ENCODE measurements at places on chromosomes 16 and 17.
A peak's percentile ranks its signal among the peaks of the same experiment; 100 is the strongest.

DNA sequence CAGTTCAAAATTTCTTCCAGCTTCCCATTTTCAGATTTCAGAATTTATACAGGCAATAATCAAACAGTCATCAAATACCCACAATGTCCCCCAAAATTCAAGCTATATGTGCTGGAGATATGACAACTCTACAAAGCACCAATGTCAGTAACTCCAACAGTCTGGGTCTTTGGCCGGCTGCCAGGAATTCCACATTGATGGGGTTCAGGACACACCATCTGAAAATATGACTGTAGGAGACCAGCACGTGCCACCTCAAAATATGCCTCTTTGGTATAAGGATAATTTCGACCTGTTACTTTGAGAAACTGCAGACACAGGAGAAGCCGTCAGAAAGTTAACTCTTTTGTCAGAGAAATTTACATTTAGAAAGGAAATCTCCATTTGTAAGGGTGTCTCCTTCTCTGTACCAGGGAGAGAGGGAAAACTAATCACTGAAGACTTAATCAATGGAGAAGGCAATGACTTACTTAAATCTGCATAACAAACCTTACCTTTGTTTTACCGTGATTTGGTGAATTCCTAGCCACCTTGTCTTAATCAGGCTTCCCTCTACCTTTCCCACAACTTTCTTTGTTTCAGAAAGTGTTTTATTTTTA, 594.3 kb upstream of the CDH5 start:
- DNase-seq: no peak

DNA sequence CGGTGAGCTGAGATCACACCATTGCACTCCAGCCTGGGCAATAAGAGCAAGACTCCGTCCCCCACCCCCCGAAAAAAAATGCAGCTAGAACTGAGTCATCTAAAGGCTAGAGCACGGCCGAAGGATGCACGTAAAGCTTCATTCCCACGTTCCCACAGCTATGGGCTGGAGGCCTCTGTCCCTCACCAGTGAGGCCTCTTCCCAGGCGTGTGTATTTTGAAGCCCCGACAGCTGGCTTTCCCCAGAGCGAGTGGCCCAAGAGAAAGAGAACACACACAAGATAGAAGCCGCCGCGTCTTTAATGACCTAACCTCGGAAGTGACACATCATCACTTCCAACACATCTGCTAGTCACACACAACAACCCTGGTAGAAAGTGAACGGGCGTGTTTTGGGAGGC, 6.6 kb upstream of the KCTD5 start:
- DNase-seq: no peak

DNA sequence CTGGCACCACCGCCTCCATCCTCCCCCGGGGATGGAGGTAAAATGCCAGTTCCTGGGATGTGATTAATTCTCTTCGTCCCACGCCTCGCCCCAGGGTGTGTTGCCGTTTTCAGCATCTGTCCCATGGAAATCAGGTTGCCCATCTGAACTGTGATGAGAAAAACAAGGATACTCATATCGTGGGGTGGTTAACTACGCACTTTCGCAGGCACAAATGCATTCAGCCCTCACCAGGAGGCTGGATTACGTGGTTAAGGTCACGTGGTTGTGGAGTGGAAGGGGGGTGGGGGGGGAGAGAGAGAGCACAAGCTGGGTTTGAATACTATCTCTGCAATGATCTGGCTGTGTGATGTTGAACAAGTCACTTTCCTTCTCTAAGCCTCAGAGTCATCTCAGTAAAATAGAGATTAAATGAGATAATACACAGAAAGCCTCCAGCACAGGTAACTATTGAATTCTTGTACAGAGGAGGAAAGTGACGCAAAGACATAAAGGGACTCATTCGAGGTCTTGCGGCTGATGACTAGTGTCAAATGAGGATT, 74.7 kb downstream of the BMERB1 start:
- no peak for DNase-seq

DNA sequence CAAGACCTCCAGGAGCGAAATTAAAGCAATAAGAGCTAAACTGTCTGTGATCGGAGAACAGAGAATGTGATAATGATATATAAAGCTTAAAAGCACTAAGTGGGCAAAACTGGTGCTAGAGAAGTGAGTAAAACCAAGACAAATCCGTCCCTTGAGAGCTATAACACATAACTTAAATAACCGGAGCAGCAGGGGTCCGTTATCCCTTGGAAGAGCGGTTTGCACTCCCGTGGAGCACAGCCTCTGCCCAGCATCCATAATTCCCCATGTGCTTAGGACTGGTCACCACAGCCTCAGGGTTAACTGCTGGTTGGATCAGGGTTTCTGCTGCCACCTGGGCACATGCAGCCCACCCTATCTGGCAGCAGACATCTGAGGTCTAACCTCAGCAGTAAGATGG, 489.0 kb downstream of the NPIPA7 start:
- no peak for DNase-seq

GRCh38 chr17:3986270-3986938, 22.2 kb upstream of the ATP2A3 start:
- DNase-seq: no peak

- no peak for DNase-seq
These were observed 7.5 kb downstream of the IFI35 start for GRCh38 chr17:43014020-43014648.

DNA sequence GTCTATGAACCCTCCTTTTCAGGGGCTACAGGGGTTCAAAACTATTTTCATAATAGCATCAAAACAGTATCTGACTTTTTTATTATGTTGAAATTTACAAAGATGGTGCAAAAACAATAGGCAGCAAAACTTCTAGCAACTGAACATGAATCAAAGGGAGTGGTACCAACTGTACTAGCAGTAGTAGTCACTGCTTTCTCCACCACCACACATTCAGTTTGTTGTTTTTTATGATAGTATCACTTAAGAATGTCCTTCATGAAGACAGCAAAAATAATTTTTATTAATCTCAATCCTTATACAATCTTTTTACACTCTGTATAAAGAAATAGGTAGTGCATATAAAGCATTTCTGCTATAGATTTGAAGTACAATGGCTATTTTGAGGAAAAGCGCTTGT, 47.6 kb downstream of the MED13 start:
- DNase-seq: no peak

- DNase-seq: no peak
These were observed 11.5 kb downstream of the PRPF8 start for GRCh38 chr17:1673041-1673785.

DNA sequence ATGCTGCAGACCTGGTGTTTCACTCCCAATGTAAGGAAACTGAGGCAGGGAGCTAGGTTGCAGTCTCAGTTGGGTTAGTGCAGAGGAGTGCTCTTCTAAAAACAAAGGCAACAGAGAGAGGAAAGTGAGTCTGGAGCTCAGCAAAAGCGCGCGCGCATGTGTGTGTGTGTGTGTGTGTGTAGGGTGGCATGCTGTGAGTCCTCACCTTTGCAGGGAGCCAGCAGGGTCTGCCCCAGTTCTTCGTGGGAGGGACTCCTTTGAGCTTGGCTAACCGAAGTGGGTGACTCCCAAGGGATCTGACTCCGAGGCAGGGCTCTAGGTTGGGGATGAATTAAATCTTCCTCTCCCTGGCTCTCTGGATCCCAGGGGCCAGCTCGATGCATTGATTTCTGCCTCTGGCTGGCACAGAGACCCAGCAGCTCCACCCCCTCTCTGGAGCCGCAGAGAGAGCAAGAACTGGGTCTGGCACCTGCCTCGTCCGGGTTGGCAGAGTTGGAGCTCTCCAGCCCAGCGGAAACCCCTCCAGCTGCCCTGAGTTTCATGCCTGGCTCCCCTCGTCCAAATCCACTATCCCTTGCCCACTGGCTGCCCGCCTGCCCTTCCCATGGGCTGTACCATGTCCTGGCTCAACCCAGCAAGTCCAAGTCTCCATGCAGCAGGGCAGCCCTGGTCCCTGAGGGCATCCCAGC, 1.3 kb upstream of the BTBD17 start:
- no peak for DNase-seq

DNA sequence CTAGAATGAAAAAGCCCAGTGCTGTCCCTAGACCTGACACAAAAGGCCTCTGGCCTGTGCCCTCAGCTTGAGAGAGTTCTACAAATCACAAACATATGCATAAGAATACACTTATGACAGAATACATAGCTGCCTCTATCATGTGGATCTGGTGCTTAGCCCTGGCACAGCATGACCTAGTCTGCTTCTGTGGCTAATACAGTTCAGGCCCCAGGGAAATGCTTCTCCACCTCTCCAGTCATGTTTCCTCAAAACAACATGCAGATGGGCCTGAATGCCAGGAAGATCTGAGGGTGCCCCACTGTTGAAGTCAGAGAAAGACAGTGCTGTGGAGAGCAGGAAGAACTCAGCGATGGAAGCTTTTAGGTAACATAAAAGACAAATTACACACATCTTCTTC, 231.9 kb upstream of the SALL1 start:
- no peak for DNase-seq

DNA sequence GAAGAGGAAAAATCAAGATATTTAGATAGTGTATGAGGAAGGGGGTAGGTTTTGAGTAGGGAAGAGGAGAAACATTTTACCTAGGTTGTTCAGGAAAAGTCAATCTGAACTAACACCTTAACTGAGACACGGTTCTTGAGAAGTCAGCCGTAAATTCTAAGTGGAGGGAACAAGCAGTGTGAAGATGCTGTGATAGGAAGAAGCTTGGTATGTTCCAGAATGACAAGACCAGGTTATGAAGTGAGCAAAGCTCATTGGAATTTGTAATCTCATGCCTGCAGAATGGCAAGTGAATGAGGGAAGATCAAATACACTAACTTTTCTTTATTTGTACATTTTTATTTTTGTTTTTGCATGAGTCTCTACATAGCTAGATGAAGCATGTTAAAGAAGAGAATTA, 307.6 kb downstream of the ZFHX3 start:
- DNase-seq: no peak

DNA sequence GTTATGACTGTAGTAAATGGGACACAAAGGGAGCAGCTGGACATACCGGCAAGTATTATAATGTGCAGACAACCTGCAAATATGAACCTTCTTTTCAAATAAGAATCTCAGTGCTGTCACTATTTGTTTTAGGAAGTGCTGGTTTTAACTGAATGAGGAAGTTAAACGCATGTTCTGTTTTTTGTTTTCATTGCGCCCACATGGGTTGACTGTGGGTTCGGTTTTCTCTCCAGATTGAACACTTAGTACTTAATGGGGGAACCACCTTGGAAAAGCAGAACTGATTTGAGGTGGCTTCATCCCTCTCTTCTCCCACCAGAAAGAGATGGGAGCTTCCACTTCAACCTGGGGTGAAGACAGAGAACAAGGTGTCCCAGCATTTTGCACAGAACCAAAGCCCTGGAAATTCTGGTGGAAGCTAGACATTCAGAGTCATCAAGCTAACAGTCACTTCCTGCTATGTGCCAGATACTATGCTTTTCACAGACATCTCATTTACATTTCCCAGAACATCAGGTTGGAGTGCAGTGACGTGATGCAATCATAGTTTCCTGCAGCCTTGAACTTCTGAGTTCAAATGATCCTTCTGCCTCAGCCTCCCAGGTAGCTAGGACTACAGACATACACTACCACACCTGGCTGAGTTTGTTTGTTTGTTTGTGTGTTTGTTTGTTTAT, 149.8 kb downstream of the CDH13 start:
- no peak for DNase-seq

GRCh38 chr17:74369665-74370490, 2.6 kb downstream of the GPR142 start:
- DNase-seq: no peak

GRCh38 chr16:23403547-23403946, 49.4 kb downstream of the COG7 start:
- DNase-seq: peak; percentile 86

DNA sequence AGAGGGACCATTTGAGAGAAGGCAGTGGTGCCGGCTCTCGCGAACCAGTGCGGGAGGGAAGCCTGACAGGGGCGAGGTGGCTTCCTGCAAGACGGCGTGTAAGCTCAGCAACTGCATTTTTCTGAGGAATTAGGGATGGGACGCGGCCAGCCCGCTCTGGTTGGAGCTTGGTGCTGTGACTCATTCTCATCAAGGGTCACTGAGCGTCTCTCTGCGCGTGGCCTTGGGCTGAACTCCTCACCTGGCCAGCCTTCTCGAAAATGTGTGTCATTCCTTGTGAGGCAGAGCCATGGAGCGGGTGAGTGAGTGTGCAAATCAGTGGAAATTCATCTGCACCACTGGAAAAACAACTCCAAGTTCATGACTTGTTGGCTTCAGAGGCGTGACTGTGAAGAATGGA, 52.8 kb downstream of the NTN1 start:
- DNase-seq: no peak

DNA sequence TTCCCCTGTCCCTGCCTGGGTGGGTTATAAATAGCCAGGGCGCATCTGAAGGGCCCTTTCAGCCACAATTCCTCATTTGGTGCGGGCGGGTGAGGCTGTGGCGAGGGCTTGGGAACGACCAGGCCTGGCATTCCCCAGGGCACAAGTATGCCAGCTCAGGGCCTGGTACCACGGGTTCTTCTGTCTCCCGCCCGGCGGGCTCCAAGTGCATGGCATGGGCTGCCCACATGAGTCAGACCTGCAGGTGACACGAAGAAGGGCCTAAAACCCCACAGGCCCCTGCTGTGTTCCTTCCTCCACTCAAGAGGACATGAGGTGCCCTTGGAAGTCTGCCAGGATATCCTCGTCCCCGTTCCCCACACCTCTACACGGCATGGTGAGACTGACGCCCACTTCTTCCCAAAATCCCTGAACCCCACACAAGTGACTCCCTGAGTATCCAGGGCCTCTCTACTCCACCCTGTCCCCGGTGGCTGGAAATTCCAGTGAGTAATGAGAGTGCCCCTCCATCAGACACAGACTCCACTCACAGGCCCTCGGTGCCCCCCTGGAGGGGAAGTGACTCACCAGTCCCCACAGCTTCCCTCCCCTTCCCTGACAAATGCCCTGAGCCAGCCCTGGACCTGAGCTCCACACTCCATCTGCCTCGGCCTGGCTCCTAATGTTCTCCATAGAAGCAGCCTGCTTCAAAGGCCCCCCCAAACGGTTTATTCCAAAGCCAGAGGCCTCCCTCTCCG, 68.8 kb downstream of the ABR start:
- peak; percentile 30 for DNase-seq

DNA sequence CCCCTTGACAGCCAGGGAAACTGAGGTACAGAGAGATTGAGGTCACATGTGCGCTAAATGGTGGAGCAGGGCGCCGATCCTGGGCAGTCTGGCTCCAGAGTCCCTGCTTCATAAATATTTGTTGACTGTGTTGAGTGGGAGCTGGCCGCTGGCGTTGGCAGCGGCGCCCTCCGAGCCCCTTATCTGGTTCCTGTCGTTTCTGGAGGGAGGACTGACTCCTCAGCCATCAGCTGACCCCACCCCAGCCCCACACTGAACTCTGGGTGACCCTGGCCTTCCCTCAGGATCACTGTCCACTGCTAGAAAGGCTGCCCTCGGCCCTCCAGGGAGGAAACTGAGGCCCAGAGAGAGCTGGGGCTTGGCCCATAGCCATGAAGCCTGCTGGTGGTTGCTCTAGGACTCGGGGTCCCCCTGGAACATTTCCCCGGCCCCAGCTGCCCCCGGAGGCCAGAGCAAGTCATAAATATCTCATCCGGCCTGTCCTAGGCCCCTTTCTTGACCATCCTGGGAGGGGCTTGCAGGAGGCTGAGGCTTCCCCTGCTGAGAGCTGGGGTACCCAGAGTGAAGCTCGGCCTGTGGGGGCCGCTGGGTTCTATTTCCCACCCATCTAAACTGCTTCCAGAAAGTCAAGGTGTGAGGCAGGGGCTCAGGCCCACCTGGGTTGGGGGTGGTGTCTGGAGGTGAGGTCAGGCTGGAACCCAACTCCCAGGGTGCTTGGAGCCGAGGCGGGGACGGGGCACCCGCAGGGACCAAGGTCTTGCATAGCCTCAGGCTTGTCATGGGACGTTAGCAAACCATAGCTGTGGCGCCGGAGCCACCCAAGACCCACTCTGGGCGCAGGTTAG, 51.7 kb upstream of the GSE1 start:
- no peak for DNase-seq

- no peak for DNase-seq
These were observed 34.7 kb upstream of the KLHDC4 start for GRCh38 chr16:87800497-87800896.

GRCh38 chr16:49724774-49725173, 131.1 kb downstream of the ZNF423 start:
- DNase-seq: no peak

All from NCI-H82 (cell line).